ENCODE measurements at places on chromosomes 11 and 22.

DNA sequence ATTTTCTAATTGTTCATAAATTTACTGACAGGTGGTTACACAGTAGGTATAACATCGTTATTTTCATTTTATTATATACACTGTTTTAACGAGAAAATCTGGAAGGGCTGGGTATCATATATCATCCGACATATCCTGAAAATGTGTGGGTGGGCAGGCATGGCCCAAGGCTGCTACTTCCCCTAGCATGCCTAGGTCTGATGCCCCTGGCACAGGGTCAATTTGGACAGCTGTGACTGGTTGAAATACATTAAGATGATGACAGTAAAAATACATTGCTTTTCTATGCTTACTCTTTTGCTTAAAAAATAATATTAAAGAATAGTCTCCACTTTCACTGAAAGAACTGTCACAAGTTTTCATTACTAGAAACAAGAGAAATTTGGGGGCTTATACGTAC is 908.8 kb downstream of the OPCML start:
- DNase-seq, result no peak

- DNase-seq, result no peak
Measured at GRCh38 chr11:86015699-86016098, 53.2 kb downstream of the PICALM start.

- DNase-seq, result no peak
Measured at GRCh38 chr22:38699143-38699542, 1.6 kb downstream of the JOSD1 start.

DNA sequence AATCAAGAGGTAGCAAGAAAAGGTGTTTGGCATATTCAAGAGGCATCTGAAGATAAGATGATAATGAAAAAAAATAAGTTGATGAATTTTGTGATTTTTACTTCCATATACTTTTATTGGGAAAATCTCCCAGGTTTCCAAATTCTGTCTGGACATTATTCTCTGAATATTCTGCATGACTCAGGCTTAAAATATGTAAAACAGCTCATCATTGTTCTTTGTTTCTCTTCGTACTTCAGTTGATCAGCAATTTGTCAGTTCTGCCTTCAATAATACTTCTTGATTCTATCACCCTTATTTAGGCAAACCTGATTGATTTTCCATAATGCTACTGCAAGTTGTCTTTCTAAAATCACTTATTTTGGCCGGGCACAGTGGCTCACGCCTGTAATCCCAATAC is 30.2 kb downstream of the GTF2H1 start:
- DNase-seq, result no peak
